ENCODE measurements at places on chromosomes 1 and 21.

GRCh38 chr1:36465731-36466369 lies 1.7 kb upstream of the MRPS15 start:
- DNase-seq = no peak

DNA sequence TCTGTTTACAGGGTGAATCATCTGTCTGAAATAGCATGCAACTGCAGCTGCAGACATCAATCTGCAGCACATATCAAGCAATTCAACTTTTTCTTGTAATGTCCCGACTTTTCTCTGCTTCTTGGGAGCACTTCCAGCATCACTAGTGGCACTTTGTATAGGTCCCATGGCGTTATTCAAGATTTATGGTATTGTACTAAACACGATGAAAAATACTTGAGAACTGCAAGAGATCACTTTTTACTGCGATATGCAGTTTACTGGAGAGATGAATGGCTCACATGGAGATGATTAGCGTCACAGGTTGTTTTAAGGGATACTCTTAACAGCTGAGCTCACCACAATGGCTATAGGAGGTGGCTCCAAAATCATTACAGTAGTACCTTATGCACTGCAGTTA lies 7.2 kb upstream of the SCMH1 start:
- no peak for DNase-seq

- DNase-seq = no peak
Observed at GRCh38 chr1:58439946-58440345, 106.6 kb downstream of the OMA1 start.

- no peak for DNase-seq
Observed at GRCh38 chr1:153608742-153609584, 4.0 kb downstream of the S100A16 start.

DNA sequence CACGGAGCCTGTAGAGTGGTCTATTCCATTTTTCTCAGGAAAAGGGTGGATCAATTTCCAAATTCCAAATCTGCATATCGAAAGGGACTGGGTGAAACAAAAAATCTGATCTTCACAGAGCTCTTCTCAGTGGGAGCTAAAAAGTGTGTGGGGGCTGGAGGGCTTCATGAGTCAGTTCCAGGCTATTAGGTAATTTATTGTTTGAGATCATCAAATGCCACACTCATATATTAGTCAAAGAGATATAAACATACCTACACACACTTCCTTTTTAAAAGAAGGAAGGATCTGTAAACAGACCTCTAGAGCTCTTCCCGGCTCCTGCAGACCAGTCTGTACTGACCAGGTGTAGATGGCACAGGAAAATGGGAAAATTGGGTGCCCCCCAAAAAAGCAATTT lies 175.4 kb downstream of the ZBTB18 start:
- DNase-seq = no peak

GRCh38 chr1:161139766-161140165 lies 7.3 kb upstream of the DEDD start:
- peak; percentile 63 for DNase-seq
